T1000 (cell line): ENCODE measurements at places on chromosomes 4 and X.

- DNase-seq, result no peak
Measured at GRCh38 chr4:124839786-124840390, 127.4 kb upstream of the ANKRD50 start.

- DNase-seq, result no peak
Measured at GRCh38 chr4:13892739-13893105, 265.2 kb upstream of the BOD1L1 start.

DNA sequence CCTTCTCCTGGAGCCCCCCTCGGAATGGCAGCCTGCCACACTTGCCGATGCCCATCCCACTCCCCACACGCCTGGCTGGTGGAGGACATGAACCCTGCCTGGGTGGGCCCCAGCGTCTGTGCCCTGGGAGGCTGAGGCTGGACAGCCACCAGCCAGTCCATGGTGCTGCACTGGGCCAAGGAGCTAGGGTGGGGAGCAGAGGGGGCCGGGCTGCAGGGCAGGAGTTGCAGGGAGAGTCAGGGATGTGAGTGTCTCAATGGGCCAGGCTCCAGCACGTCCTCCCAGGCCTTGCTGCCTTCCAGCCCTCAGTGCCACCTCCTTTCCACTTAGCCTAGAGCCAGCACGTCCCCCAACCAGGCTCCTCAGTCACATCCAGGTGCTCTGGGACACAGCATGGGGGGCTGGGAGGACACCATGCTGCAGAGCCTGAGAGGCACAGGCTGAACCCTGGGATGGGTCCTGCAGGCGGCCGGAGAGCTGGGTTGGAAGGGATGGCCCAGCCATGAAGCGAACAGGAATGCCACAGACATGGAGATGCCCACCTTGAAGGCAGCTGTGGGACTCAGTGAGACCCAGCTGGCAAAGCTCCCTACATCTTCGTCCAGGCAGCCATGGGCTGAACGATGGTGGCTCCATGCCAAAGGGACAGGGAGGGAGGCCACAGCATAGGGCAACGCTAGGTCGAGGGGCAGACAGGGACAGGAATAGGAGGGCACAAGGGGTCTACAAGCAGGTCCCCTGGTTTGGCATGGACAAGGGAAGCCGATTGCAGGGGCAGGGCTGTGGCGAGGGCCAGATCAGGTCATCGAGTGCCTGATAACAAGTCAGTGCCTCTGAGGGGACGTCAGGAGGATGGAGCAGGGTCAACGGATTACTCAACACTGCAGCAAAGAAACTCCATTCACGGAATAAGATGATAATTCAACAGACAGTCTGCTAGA, 30.1 kb upstream of the MXD4 start:
- no peak for DNase-seq

DNA sequence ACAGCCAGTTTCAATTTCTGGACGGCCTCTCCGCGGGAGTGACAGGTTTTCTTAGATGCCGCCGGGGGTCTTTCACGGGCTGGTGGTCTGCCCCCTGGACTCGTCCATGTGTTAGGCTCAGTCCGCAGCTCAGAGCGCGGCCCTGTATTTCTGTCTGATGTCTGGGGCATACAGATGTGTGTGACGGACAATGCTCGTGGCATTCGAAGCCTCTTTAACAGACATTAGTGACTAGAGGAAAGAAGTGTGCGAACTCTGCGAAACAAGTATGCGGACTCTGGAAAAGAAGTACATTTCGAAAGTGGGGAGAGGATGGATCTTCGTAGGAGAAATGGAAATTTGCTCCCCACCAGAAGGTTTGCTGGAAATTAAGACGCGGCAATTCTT, 793 bp upstream of the DCUN1D4 start:
- DNase-seq, result no peak

GRCh38 chr4:105014635-105015034, 132.0 kb upstream of the TET2 start:
- no peak for DNase-seq

DNA sequence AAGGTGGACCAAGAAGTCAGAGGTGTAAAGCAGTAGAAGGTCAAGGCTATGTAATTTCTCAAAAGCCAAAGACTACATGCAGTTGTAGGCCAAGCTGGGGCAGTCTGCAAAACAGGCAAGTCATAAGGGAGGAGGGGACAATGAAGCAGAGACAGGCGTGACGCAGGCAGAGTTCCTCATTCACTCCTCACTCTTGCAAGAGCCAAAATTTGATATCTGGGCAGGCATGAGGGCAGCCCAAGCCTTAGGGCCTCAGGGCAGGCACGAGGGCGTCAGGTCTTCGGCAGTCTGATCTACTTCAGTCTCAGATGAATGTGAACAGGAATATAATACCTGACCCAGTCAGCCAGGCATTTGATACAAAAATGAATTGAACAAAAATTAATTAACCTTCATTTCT, 86.4 kb upstream of the AGA start:
- no peak for DNase-seq

DNA sequence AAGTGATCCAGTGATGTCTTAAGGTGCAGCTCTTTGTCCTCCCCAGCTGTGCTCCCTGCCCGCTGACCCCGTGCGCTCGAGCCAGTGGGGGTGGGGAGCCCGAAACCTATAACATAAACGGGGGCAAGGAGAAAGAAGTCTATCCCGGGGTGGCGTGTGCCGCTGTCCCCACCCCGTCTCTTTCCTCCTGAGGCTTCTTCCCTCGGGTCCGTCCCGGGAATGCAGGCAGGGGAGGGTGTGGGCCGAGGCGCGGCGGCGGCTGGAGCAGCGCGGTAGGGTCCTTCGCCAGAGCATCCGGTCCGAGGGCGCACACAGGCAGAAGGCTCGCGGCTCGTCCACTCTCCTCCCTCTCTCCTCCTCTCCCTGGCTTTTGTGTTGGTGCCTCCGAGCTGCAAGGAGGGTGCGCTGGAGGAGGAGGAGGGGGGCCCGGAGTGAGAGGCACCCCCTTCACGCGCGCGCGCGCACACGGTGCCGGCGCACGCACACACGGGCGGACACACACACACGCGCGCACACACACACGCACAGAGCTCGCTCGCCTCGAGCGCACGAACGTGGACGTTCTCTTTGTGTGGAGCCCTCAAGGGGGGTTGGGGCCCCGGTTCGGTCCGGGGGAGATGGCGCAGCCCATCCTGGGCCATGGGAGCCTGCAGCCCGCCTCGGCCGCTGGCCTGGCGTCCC, at the start of gene RAB33A:
Gene RAB33A, plus strand, starts transcription at position 517 of the 681 bp plus-strand sequence. Its CDS starts 101 bp downstream, at position 618.
- no peak for DNase-seq

DNA sequence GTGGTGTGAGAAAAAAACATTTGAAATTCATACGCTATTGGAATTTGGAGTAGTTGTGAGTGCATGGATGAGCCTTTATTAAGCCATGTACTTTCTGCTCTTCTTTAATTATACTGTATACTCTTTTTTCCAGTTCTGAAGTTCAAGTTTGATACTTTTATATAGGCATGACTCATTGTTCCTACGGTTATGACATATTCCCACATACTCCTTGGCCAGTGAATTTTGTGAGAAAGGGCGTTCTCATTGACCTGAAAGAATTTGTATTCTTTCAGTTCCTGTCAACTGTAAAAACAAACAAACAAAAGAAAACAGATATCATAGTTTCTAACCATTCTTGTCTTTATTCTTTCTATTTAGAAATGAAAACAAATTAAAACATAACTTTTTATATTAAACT, 407.3 kb downstream of the MAPK10 start:
- DNase-seq, result no peak

GRCh38 chr4:125313497-125313896, 1.3 kb upstream of the FAT4 start:
- peak; percentile 7 for DNase-seq

DNA sequence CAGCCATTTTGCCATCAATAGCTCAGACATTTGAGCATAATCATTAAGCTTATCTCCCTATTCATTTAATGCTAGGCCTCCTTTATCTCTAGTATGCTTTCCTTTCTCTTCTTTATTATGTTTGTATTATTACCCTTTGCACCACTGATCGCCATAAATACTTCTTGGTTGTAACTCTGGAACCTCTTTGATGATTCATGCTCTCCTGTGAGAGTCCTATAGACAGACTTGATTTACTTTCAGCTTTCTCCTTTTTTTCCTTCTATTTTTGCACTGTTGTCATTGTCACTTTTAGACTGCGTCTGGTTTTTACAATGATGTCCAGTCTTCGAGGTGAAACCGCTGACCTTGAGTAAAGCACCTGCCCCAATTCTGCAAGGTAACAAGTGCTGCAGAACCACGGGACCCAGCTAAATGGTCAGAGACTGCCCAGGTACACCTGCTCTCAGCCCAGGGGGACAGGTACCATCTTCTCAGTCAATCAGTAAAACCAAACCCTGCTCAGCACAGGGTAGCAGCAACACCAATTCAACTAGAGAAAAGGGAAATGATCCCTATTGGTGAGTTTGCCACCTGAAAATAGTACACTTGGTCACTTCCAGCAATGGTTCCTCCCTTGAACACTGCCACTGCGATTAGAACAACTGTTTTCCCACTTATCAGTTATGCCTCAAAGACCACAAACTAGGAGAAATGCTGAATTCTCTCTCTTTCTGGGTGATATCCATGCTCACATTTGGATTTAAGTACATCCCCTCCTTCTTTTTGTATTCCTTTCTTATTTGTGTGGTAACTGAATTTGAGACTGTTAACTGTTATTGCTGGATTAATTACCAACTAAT, 125.1 kb downstream of the MAML3 start:
- no peak for DNase-seq

GRCh38 chr4:165131247-165131832, 18.7 kb upstream of the TMEM192 start:
- peak; percentile 19 for DNase-seq

DNA sequence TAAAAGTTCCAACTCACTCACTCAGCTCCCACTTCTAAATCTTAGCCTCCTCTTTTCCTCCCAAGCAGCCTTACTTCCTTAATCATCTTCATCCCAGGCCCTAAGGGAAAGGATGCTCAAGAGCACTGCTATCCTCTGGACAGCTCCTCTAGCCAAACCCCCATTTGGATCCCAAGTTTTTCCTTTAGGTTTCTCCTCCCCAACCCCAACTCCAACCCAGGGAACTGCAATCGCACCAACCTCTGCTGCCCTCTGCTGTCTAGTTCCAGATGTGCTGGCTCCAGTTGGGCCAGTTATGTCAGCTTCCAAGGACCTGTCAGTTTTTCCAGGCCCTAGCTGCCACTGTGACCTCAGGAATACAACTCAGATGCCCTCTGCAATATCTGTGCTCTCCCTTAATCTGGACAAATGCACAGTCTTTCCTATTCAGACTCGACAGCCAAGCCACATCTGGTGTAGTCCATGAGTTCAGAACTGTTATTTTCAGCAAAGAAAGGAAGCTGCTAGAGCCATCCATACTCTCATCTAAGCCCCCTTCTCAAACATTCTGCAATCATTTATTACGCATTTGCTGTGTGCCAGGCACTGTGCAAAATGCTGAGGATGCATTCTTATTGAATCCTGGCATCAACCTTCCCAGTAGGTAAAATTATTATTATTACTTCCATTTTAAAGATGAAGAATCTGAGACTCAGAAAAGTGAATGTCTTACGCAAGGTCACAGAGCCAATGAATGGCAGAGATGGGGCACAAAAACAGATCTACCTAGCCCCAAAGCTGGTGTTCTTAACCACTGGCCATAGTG, 12.3 kb upstream of the XPNPEP2 start:
- DNase-seq, result no peak

DNA sequence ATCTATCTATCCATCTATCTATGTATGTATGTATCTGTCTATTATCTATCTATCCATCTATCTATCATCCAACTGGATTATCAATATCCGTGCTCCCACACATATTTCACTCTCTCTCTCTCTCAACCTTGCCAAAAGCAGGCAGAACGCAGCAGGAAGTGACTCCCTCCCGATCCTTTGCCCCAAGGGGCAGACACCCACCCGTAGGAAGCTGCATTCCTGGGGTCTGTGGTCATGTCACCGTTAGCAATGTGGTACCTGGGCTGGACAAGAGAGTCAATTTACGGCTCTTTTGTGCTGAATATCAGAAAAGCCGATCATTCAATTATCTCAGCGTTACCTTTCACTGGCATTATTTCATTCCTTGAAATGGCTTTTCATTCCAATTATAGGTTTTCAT, 119.6 kb upstream of the PPP2R3B start:
- no peak for DNase-seq

DNA sequence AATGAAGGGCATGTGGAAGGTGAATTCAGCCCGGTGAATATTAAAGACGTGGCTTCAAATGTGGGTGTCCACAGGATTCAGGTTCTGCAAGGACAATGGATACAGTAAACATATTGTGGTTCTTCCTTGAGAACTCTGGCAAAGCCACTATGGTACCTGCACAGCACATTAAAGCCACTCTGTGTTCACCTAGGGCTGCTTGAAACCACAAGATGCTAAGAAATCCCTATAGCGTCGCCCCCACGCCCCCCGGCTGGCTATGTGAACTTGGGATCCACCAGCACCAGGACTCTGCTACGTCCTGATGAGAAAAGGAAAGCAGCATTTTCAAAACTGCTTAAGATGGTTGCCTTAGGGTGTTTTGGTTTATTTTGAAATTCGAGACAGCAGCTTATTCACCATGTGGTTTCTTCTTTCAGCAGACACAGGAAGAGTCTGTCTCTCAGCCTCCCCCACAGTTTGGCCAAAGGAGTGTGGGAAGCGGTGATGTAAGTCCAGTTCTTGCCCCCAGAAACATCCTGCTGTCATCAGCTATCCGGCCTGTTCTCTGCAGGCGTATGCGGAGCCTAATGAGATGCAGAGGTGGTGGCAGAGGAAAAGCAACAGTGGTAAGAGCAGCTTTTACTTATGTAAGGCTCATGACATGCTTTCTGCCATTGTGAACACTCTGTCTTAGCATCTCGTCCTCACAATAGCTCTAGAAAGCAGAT, 111.5 kb downstream of the AFAP1 start:
- peak; percentile 68 for DNase-seq

DNA sequence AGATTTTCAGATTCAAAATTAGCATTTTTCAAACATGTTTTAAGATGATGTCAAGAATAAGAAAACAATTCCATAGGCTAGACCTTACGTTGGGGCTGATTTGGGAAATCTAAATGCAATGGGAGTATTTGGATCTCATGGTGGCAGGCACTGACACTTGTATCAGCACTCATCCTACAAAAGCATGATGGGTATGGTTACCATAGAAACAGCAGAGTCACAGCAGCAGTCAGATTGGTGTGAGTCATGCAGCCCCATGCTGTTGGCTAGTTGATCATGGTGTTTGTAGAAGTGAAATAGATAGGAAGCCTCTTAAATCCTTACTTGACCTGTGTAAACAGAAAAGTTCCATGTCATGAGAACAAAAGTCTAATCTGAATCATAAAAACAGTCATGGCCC, 1637.3 kb upstream of the PABPC4L start:
- peak; percentile 20 for DNase-seq

DNA sequence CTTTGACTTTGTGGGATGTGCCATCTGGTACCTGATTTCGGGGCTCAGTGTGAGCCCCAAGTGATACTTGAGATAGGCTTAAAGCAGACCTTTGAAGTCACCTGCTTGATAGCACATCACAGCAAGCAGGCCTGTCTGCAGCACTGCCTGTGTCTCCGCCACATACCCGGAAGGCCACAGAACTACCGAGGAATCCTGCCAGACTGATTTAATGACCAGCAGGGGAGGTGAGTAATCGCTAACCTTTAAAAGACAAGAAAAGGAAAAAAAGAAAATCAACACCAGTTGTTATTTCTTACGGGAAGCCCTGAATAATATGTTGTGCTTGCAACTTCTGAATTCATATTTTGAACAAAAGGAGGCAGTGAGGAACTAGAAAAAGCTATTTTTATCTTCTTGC, 6.8 kb downstream of the PTCHD1 start:
- DNase-seq, result no peak
